ENCODE measurements at places on chromosomes 6 and 20.

DNA sequence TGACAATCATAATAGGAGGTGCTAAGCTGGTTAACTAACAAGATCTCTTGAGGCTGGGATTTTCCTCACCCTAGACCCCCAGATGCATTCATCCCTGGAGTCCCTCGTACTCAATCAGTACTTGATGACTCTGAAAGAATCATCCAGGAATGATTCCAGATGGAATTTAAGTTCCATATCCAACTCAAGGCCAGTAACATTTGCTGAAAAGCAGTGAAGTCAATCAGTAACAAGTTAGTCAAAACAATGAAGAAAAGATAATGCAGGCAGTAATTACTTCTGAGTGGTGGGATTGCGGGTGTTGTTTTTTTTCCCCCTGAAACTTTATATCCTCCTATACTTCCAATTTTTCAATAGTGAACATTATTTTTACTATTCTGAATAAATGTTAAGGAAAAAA, 18.6 kb downstream of the GMDS start:
- DNase-seq: no peak

- no peak for DNase-seq
Measured at GRCh38 chr20:60630609-60631008, 621.5 kb upstream of the CDH4 start.

- peak; percentile 27 for DNase-seq
Measured at GRCh38 chr6:57267586-57268293, 45.6 kb upstream of the RAB23 start.

DNA sequence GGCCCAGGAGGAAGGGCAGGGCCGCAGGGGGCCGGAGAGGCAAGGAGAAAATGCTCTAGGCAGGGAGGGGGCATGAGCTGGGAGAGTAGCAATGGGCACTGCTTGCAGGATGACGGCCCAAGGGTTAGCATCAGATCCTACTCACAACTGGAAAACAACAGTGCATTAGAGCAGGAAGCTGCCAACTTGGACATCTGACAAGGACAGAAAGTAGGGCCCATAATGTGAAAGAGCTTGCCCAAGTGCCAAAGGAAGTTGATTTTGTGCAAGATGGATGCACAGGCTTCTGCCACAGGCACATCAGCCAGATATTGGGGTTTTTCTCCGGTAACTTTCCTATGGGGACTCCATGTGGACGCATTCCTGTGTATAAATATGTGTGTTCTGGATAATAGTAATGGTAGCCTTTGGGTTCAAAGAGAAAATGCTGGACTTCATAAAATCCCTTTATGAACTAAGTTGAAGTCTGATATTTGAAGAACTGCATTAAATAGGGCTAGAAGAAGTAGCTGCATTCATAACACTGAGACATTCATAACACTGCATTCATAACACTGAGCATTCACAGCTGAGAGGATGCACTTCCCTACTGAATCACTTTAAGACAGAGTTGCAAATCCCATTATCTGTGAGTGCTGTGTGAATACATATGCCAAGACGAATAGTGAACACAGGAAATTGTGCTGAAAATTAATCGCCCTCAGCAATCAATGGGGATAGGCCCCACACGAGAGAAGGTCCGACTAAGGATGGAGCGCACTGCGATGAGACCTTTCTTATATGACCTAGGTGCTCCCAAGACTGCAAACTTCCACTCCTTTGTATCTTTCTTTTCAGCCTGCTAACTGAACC, 235.6 kb upstream of the PRDM1 start:
- DNase-seq: no peak

DNA sequence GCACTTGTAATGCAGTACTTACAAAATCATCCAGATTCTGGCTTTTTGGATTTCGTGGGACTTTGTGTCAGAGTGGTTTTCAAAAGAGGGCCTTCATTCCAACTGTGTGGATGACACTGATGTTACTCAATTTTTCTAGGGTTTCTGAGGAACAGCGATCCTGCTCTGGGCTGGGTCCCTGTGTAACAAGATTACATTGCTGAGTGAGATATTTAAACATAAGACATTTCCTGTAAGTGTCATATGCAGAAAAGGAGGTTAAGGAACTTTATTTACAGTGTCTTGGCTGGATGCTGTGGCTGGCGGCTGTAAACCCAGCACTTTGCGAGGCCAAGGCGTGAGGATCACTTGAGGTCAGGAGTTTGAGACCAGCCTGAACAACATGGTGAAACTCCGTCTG, 6.7 kb downstream of the ZFAND3 start:
- no peak for DNase-seq

DNA sequence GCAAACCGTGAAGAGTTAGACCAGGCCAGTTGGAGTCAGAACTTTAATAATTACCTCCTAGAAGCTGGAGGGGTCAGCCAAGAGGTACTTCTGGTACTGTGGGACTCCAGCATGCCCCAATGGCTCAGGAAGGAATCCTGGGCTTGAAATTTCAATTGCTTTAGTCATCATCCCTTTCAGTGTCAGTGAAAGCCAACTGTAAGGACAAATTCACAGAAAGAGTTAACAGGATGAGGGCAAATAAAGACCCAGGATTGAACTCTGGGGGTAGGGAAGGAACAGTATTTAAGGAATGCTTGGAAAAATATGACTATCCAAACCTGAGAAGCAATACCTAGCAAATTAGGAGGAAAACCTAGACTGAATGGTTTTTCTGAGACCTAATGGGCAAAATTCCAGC, 735.1 kb upstream of the MARCKS start:
- DNase-seq: peak; percentile 15

DNA sequence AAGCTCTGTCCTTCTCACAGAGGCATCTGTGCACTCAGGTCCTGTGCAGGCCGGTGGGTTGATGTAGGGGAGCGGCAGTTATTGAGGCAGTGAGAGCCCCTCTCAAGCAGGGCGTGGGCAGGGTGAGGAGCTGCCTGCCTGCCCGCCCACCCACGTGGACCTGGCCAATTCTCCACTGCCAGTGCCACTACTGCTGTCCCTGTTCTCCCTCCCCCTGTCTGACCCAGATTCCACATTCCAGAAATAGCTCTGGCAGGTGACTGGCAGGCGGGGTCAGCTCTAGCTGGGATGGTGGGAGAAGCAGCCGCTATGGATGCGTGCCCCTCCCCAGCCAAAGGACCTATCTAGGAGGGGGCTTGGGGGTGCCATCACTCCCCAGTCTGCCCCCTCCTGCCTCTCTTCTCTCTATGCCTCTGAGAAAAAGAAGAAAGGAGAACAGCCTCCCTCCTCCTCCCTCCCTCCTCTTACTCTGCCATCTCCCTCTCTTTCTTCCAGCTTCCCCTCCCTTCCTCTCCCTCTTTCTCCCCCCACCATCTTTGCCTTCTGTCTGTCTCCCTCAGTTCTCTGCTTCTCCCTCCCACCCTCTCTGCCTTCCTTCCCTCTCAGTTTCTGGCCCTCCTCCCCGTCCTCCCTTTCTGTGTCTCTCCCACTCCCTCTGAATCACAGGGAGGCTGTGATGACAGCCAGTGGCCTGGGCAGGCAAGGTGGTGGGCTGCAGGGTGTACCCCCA, 86.5 kb upstream of the MYL9 start:
- no peak for DNase-seq

DNA sequence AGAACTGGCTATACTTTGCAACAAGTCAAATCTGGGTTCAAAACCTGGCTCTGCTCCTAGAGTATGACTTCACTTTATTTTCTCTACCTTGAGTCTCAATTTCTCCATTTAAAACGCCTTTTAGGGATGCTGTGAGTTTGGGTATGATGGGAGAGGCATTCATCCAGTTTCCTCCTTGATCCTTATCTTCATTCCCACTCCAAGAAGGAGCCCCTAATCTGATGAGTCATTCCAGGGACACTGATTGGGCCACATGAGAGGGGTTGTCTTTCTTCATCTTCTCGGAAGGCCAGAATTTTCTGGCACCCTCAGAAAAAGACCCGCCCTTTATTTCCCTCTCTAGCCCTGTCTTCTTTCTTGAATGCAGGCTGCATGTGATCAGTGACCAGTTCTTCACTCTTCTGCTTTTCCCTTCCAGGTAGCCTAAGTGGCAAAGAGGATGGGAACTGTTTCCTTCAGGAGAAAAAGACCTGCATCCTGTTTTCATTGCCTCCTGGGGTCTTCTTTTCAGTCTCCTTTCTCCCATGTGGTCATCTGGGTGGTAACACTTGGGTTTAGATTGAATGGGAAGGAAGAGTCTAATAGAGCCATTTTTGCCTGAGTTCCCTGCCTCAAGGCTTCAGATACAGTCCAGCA, 32.1 kb upstream of the PNRC1 start:
- no peak for DNase-seq

- no peak for DNase-seq
Measured at GRCh38 chr6:157990321-157991066, 8.8 kb downstream of the SYNJ2 start.

GRCh38 chr6:22028403-22029090, 268.3 kb downstream of the PRL start:
- DNase-seq: no peak

DNA sequence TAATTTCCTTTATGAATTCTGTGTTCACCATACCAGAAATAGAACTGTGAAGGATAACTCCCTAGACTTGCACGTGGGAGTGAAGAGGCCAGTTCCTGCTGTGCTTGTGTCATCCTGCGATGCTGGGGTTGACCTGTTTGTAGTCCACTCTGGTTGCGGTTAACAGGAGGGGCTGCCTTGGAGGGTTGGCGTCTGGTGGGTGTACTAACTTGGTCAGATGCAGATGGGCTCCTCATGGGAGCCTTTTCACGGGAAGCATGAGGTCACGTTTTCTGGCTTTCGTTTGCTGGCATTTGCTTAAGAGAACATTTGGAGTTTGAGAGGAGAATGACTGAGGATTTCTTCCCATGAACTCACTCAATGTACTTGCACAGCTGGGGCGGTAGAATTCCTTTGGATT, 41.2 kb downstream of the IGF2R start:
- no peak for DNase-seq

- DNase-seq: peak; percentile 73
Measured at GRCh38 chr20:51447097-51447764, 95.3 kb downstream of the NFATC2 start.

- no peak for DNase-seq
Measured at GRCh38 chr20:364905-365794, 15.4 kb upstream of the TRIB3 start.

- no peak for DNase-seq
Measured at GRCh38 chr6:114569669-114570068, 226.8 kb upstream of the HS3ST5 start.

DNA sequence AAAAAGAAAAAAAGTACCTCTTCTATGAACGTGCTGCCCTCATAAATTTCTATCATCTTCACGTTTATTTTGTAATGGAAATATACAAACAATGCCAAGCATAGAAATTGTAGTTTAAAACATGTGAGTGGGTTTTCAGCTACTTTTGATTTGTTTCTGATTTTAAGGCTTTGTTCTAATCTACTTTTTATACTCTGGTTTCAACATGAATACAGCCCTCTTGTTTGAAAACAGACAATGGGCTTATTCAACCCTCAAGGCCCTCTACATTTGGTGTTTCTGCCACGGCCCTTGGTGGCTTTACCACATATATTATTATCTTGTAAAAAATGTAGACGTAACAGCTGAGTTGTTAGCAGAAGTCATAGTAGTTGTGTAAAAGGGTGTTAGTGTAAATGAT, 153.9 kb downstream of the SOX4 start:
- no peak for DNase-seq

DNA sequence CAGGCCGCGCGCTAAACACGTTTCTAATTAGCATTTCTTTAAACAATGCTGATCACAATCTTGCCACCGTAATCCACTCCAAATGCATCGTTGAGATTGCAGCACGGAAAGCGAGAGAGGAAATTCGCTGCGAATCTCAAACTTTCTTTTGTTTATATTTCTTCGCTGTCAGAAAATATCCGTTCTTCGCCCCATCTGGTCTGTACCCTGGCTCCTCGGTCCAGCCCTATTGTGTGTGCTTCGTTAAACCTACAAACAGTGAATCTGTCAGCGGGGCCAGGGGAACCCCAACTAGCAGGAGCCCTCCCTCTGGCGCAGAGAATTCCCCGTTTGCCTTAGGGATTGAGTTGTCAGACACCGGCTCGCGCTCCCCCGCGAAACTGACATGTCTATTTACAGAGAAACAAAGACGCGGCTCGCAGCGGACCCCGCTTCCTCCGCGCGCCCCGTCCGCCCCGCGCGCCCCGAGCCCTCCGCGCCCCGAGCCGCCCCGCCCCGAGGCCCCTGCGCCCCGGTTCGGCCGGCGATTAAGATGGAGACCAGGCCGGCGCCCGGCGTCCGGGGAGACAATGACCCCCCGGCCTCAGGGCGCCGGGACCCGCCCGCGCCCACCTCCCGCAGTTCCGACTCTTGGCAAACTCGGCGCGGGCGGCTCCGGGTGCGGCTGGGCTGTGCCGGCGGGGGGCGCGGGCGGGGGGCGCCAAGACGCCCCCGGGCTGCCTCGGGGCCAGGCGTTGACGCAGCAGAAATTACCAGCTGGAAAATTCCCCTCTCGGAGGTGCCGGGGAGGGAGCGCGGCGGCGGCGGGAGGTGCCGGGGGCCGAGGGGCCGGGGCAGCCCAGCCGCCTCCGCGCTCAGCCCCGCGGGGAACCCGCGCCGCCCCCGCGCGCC, 874 bp downstream of the ZBTB46 start:
- peak; percentile 96 for DNase-seq

GRCh38 chr20:3250091-3250504, 11.1 kb upstream of the SLC4A11 start:
- peak; percentile 90 for DNase-seq

DNA sequence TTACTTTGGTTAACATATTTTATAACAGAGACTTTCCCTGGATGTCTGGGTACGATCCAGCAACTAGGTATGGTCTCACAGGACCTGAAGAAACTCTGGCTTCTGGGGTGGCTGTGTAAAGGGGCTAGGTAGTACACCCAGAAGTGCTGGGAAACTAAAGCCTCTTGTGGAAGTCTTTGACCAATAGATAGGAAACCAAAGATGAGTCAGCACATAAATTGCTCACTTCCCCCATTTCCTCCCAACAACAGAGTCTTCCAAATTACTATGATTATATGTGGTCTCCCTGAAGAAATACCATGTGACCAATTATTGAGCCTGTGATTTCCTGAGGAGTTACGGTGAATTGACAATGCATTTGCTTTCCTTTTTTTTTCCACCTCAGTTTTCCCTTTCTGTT, 26.8 kb upstream of the TBX18 start:
- no peak for DNase-seq

DNA sequence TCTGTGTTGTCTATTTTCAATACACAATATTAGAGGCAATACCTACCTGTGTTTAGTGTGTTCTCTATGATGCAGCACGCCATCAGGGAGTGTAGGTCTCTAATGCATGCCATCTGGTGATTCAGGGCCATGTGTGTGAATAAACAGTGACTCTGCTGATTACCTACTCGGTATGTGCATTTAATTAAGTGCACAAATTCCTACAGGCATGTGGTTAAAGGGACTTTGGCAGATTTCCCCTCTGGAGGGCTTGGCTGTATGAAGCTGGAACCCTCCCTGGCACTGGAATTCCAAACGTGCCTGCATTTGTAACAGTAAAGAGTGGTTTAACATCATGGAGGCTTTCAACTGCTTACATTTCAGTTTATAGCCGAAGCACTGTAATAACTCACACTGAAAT, 401.5 kb upstream of the SASH1 start:
- no peak for DNase-seq

DNA sequence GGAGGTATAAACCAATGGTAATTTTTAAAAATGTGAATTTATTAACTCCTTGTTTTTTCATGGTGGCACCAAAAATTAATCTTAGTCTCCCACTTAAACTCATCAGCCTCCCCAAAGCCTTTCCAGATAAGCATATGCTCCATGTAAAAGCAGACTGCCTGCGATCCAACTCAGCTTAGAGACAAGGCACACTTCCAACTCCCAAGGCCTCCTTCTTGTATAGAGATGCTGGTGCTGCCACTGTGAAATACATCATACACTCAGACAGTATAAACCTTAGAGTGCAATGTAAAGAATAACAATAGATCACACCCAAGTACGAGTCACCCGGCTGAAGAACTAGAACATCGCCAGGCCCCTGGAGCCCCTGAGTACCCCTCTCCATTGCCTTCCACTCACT, 2.0 kb downstream of the ANKRD6 start:
- no peak for DNase-seq

Measured in 8988T (cell line).